Stimulated activated CD4-positive, alpha-beta T cell treated with anti-CD3 and anti-CD28 coated beads, Interleukin-4, amount 100 ng/mL, for 48 hours (primary cell): ENCODE measurements at places on chromosomes 2 and 18.

- DNase-seq, result no peak
These were observed 26.9 kb downstream of the STAT1 start for GRCh38 chr2:190987116-190987515.

DNA sequence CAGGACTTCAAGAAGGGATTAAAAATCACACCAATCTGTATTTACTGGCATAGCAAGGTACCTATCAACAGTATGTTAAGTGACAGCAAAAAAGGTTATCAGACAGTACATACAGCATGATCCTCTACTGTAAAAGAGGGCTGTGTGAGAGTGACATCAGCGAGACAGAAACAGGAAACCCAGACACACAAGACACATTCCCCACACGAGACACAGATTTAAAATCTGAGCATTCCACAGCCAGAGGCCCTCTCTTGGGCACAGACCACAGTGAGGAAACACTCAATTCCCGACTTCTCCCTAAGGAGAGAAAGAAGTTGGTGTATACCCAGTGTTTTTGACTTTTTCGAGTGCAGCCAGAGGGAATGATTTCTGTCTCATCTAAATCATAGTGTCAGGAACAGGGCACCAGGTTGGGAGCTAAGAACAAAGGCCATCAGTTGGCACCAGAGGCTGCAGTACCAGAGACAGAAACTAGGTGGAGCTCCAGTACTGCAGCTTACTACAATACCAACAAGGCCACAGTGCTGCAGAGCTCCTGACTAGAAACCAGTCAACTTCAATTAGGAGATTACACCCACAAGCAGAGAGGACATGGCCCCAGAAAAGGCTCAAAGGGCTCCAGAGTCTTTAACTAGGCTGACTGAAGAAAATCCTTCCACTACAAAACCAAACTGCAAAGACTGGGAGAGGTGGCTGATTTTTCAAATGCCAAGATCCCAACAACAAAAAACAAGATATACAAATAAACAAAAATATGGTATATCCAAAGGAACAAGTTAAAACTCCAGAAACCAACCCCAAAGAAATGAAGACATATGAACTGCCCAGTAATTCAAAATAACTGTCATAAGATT, 41.0 kb downstream of the UNC50 start:
- peak; percentile 69 for DNase-seq

- no peak for DNase-seq
These were observed 20.8 kb downstream of the TFCP2L1 start for GRCh38 chr2:121263996-121264715.

DNA sequence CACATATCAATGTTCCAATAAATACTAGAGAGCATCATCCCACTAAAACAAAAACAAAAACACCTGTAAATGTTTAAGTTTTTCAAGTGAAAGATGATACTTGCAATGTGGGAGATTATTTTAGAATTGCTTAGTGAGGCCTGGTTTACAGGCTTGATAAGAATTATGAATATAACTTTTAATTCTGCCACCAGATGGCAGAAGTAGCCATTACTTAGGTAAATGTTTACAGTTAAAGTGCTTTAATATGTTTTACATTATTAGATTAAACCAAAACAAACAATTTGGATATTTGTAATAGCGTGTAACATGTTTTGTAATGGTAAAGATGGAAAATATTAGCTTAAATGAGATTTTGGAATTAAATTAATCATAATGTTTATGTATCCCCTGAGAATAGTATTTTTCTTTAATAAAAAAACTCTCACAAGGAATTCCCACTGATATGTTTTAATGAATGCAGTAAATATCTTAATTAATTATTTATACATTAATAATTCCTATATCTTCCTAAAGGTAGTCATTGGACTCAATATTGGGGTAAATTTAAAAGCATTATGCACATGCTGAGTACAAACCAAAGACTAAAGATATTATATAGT, 522.0 kb downstream of the SPAG16 start:
- DNase-seq, result no peak

DNA sequence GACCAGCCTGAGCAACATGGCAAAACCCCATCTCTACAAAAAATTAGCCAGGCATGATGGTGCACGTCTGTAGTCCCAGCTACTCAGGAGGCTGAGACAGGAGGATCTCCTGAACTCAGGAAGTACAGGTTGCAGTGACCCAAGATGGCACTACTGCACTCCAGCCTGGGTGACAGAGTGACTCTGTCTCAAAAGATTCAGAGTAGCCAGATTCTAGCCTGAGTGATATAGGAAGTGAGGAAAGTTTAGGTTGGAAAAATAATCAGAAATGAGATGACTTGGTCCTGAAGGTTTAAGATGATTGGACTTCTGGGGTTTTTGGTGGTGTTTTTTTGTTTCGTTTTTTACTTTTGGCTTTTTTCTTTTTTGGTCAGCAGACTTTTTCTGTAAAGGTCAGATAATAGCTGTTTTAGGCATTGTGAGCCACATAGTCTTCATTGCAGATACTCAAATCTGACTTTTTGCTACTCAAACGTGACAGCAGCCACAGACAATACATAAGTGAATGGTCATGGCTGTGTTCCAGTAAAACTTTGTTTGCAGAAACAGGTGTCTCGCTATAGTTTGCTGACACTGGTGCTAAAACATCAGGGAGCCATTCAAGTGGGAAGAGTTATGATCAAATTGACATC, 104.1 kb upstream of the UBXN4 start:
- DNase-seq, result no peak

DNA sequence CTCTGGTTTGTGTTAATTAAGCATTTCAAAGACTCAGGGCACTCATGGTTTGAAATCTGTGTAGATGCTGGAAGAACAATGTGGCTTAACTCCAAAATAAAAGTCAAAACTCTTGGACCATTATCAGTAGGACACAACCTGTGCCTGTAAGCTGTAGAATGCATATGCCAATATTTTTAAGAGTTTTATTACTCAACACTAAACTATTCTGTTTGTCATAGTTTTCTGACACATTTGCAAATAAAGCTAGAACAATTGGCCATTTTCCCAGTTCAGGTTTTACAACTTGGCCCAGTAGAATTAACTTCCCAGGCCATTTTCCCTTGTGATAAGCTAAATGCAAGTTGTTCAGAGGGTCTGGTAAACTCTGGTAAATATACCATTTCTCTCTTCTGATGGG, 713.1 kb downstream of the CBLN2 start:
- no peak for DNase-seq

GRCh38 chr2:158686210-158686691, 108.9 kb upstream of the DAPL1 start:
- DNase-seq, result no peak

DNA sequence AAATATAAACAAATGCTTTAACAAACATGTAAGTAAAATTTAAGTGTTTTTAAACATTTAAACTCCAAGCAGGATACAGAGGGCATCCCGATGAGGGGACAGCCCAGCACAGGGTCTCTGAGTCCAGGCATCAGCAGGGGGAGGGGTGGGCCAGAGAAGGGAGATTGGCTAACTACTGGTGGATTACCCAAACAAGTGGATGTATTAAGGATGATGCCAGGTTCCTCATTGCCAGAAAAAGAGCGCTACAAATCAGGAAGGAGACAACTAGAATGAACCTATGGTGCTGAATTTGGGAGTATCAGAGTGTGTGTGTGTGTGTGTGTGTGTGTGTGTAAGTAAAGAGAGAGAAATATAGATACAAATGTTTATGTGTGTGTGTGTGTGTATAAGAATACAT, 162.0 kb upstream of the RMP24 start:
- DNase-seq, result no peak

DNA sequence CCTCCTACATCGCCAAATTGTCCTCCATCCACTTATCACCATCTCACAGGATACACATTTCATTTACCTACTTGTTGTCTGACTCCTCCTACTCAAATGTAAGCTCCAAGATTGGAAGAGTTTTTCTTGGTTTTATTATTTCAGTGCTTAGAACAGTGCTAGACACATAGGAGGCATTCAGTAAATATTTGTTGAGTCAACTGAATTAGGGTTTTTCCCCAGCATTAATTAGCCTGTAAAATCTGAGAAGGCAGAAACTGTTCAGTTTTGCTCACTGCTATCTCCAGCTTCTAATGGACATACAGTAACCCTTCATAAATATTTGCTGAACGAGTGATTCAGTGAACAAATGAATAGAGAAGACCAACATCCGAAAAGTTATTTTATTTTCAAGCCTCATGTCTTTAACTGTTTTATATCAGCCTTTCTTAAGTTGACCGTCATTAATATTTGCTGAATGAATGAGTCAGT, 800 bp downstream of the TTC21B start:
- DNase-seq, result no peak

DNA sequence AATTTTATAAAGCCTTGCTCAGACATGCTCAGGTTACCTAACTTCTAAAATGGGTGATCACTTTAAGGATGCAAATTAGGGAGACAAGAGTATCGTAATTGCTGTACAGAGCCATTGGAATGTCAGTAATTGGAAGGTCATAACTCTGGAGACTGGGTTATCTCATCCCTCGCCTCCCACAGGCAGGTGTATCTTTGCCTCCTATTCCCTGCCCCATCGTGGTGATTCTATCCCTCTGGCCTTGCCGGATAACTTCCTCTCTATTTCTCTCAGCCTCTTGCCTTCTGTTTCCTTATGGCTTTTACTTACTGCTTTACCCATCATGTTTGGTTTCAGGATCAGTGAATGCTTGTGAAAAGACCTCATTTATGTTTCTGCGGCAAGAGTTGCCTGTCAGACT, 2.5 kb downstream of the PDK1 start:
- no peak for DNase-seq

DNA sequence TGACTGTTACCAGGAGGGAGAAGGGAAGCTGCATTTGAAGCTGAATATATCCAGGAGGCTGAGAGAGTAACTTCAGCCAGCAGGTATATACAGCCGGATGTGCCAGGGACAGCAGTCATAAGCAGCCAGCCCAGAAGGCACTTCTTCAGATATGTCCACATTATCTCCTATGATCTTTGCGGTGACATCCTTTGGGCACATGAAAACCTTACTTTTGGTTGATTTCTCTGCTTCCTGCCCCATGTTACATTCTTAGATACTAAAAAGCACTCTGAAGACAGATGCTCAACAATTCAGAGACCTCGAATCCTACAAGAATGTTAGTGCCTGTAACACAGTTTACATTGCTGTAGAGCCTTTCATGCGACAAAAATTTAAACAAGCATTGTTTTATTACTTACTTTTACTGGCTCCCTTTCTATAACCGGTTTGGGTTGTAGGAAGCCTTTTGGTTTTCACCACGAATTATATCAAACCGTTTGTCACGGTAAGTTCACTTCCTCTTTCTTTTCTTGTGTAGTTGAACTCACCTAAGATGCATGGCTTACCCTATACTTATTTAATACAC, 50.3 kb upstream of the TLK1 start:
- no peak for DNase-seq

DNA sequence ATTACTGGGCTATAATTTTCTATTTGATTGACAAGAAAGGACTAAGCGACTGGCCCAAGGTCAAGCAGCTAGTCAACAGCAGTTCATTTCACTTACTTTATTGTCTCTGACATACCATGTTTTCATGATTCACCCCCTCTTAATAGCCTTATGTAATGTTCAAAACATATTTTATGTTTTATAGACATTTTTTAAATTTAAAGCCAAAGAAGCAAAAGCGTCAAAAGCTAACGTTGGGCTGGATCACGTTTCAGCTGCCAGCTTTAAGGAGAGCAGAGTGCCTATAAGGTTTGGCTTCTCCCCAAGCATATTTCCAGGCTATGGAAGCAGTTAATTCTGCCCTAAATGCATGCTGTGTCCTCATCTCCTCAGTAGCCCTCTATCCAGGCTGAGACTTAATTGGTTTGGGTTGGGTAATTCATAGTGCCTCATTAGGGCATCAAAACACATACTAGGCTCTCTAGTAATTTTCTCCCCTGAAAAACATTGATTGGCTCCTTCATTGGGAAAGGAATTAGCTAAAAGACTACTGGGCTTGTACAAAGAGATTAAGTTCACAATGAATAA, 94.8 kb upstream of the CREB1 start:
- no peak for DNase-seq

- no peak for DNase-seq
These were observed 530.0 kb downstream of the ZNF804A start for GRCh38 chr2:185128346-185128745.

DNA sequence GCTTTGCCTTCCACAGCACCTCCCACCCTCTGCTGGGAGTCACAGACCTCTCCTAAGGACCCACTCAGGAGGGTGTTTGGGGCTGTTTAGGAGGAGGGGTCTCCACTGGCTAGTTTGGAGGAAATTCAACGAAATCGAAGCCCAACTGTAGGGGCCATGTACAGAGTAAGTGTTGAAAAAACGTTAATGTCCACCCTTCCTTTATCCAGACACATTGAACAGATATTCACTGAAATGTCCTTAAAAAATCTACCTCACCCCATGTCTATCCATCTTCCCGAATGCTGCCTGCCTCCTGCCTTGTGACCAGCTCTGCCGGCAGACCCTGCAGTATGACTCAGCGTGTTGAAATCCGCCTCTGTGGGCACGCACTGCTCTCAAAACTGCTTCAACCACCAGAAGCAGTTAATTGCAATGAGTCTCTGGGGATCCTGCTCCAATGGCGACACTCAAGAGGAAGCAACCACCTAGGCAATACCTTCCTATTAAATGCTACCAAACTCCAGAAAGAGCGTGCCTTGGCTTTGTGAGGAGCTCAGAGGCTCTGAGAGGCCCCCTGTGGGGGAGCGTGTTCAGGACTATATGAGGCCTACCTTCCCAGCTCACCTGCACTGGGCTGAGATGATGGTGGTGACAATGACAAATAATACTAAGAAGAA, 61.4 kb upstream of the RTN4 start:
- no peak for DNase-seq

- no peak for DNase-seq
These were observed 13.5 kb upstream of the GRHL1 start for GRCh38 chr2:9937968-9938367.

GRCh38 chr2:232831496-232831895, 38.6 kb upstream of the SNORC start:
- DNase-seq, result no peak

- no peak for DNase-seq
These were observed 159.1 kb upstream of the SPATS2L start for GRCh38 chr2:200147371-200147770.

GRCh38 chr2:119713819-119714490, 35.0 kb downstream of the TMEM177 start:
- no peak for DNase-seq

DNA sequence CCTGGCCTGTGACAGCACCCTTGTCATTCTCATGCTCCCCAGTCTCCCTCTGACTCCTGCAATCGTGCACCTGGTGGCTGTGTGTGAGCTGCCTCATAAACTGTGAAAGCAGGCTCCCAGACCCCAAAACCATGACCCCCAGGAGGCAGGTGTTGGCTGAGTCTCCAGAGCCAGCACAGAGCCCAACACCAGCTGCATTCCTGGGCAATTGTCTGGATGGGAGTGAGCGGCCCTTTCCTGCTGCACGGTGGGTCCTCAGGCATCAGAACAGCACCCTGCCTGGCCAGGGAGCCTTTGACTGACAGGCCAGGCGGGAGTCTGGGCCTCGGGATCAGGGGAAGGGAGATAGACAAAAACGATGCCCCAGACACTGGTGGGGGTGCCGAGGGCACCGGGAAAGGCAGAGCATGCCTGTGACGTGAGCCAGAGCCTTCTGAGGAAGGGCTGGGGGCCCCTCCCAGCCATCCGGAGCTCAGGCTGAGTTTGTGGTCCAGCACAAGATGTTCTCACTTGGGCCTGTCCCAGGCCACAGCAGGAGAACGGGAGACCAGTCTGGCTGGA, 135.1 kb upstream of the GPC1 start:
- no peak for DNase-seq
